ENCODE measurements at places on chromosomes 1 and 21.

DNA sequence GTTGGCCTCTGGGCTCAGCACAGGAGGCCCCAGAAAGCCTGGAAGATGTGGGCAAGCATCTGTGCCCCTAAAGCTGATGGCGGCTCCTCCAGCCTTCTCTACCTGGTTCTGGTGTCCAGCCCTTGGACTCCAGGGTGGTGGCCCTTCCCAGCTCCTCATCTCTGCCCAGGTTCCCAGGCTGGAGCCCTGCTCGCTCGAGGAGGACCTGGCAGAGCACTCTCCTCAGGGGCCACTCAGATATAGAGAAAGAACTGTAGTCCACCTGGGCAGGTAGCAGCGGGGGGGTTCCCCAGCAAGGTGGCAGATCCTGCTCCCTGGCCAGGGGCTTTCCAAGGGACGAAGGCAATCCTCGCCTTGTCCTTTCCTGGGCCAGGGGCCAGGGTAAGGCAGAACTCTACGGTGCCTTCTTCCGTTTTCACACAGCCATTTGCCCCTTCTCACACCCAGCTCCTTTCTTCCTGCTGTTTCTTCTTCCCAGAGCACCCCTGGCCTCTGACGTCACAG is 18.9 kb downstream of the WNT4 start:
- no peak for DNase-seq

GRCh38 chr1:180814258-180814657 is 98.4 kb upstream of the KIAA1614 start:
- no peak for DNase-seq

DNA sequence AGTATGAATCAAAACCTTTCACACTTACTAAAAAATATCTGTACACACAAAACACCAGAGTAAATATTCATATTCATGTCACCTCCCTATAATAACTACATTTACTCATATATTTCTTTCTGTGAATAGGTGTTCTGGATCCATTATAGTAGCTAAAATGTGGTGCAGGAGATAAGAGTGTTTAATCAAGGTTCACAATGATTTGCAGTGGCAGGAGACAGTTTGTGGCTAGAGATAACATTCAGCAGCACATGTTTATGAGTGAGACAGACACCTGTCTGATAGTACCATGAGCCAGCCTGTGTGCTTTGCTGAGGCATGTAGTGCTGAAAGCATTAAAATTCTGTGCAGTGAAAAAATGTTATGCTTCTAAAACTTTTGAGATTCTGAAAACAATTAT is 410.3 kb downstream of the SRGAP2C start:
- no peak for DNase-seq

GRCh38 chr1:54324251-54325140 is 81.7 kb downstream of the SSBP3 start:
- no peak for DNase-seq

DNA sequence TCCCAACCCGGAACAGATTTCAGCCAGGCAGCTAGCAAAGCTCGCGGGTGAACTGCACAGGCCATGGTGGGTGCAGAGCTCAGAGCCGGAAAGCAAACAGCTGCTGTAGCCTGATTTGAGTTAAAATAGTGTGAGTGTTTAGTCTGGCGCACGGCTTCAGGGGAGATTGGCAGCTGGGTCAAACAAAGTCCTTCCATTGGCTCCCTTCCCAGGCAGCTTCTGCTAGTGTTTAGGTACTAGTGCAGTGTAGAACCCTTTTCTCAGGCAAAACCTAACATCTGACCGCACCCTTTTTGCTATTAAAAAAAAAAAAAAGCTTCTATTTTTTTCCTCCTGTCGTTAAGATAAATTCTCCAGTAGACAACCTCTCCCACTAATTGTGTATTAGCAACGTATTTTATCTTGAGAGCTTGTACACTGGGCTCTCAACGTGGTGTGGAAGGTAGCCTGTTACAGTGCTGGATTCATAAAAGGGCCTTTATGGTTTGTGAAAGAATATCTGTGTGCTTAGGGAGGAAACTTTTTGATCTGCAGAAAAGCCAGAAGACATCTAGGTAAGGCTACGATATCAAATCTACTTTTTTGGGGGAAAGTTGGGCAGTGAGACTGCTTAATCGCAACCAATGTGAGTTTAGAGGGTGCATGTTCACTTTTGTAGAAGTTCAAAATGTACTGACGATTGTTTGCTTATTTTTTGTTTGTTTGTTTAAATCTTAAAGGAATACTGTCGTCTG is 689.6 kb downstream of the USP25 start:
- DNase-seq, result no peak

GRCh38 chr1:20138346-20138745 is 777 bp upstream of the PLA2G2F start:
- no peak for DNase-seq

- DNase-seq, result no peak
Observed at GRCh38 chr1:28973596-28974421, 59.4 kb downstream of the EPB41 start.

All from BJ (cell line).